Amygdala (tissue), 56 donors: ENCODE measurements at places on chromosomes 3 and 15.

DNA sequence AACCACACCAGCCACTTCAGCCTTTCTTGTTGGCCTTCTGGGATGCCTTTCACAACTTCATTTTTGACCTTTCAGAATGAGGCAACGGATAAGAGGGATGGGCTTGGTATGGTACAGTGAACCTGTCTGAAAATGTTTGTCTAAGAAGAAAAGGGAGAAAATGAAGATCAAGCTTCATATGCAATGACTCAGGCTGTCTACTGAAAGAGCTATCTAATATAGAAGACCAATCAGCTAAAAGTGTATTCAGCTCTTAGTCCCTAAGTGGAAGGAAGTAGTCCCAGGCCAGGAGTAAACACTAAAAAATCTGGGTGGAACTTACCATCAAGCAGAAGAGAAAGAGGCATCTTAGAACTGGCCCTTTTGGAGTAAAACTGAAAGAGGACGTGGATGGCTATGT is 12.2 kb upstream of the UPK1B start:
- DNase-seq = no peak

DNA sequence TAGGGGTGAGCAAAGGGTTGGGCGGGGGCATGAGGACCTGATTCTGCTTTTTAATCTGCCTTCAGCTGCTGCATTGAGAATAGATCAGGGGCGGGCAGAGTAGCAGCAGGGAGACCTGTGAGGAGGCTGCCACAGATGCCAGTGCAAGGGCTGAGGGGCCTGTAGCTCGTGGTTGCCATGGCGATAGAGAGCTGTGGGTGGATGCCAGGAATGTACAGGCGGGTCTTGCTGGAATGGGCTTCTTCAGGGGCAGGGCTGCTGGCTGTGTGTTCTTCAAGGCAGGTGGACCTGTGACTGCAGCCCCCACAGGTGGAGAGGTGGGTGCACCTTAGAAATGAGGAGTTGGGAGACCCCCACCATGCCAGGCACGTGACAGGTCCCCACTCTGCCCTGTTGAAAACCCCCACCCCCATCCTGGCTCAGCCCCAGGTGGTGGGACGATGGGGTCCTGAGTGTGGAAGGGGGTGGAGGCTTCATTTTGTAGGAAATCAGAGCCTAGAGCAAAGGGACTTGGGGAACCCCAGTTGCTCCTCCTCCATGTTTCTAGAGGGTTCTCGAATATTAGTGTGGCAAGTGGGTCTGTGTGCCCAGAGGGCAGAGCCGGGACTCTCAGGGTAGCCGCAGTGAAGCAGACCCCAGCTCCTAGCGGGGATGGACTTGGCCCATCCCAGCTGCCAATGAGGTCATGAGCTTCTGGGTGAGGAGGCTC is 38.3 kb downstream of the SLC6A6 start:
- DNase-seq = peak; percentile 33

GRCh38 chr3:18189282-18190050 is 235.7 kb downstream of the SATB1 start:
- DNase-seq = no peak

GRCh38 chr3:100891033-100891432 is 102.2 kb downstream of the ABI3BP start:
- DNase-seq = no peak

DNA sequence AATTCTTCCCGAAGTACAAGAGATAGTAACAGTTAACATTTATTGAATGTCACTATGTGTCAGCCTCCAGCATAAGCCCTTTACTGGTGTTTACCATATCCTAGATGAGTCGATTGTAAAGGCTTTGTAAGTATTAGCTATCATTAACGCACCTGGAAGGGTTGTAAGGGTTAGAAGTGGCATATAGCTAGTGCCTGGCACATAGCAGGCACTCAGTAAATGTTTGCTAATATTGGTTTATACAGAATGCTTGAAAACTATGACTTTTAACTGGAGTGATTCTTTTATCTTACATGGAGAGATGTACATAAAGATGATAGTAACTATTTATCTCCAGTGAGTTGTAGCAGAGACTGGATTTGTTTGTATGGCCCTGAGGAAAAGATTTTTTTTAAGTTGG is 46.3 kb upstream of the ATP11B start:
- no peak for DNase-seq

DNA sequence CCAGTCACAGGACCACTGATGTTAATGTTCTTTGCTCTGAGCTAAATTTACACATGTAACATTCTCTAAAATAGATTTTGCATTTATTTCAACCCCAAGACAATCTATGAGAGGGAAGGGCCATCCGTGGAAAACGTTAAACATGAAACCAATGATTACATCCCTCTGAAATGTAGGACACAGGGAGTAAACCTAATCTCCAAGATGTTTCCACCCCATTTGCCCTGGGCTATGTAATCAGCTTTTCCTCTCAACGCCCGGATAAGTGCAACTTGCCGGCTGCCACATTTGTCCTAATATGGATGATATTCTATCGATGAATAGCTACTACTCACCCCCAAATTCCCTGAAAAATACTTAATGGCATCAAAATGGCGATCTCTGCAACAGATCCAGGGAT is 6.4 kb upstream of the FMN1 start:
- no peak for DNase-seq

GRCh38 chr3:36893137-36893557 is 51.7 kb downstream of the TRANK1 start:
- DNase-seq = no peak

DNA sequence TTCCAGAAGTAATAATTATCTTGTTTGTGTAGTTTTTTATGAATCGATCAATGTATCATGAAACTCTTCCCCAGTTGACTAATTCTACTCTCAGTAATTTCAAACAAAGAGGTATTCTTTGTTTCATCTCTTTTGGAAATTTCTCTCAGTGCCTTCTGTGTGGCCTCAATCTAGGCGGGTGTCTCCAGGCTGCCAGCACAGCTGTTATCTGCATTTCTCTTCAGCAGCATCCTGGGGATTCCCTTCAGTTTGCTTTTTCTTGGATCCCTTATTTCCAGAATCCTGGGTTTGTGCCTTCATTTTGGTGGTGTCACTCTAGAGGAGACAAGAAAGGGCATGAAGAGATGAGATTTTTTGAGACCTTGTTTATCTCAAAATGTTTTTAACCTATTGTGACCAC is 22.7 kb downstream of the NIPA2 start:
- no peak for DNase-seq

DNA sequence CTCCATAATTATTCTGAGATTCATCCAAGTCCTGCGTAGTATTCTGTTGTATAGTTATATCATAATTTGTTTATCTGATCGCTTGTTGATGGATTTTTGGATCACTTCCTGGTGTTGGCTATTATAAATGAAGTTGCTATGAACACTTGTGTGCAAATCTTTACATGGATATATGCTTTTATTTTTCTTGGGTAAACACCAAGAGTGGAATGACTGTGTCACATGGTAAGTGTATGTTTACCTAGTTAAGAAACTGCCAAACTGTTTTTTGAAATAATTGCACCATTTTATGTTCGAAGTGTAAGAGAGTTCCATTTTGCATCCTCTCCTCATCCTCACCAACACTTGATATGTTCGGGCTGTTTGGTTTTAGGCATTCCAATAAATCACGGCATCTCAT is 360.4 kb upstream of the FRG2C start:
- no peak for DNase-seq

GRCh38 chr3:196169836-196170240 is 41.4 kb downstream of the ZDHHC19 start:
- no peak for DNase-seq

DNA sequence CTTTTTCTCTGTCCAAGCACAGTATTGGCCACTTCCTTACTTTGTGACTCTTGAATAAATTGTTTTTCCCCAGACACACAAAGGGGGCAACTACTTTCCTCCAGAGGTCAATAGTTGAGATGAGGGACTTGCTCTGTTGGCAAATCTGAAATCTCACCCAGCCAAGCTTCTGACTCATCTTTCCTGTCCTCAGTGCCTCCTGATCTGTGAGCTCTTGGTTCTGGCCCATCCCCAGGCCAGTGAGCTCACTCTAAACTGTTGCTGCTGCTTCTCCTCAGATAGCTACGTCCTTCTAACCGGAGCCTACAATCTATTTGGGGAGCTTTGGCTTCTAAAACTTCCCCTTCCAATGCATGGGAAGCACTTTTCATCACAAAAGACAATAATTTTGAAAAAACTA is 50.0 kb upstream of the NMD3 start:
- no peak for DNase-seq

DNA sequence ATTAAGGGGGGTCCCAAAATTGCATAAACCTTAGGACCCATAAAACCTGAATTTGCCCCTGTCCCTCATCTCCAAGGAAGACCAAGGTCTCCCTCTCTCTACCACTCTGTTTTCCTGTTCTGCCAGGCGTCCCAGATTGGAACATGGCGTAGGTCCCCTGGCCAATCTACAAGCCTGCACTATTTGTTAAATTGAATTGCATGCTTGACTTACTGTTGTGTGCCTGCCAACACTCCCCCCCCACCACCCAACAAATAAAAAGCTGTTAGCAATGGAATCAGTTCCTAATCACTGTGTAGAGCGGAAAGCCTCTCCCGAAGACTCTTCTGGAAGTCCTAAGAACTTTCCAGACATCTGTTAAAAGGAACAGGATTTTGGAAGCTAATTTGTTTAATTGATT is 11.7 kb downstream of the CTXND1 start:
- DNase-seq = peak; percentile 23

GRCh38 chr3:46947981-46948791 is 28.4 kb downstream of the CCDC12 start:
- DNase-seq = no peak

- DNase-seq = no peak
Observed at GRCh38 chr3:50323092-50323600, 601 bp upstream of the HYAL2 start.

- DNase-seq = no peak
Observed at GRCh38 chr15:84910928-84911623, 26.6 kb downstream of the SLC28A1 start.

DNA sequence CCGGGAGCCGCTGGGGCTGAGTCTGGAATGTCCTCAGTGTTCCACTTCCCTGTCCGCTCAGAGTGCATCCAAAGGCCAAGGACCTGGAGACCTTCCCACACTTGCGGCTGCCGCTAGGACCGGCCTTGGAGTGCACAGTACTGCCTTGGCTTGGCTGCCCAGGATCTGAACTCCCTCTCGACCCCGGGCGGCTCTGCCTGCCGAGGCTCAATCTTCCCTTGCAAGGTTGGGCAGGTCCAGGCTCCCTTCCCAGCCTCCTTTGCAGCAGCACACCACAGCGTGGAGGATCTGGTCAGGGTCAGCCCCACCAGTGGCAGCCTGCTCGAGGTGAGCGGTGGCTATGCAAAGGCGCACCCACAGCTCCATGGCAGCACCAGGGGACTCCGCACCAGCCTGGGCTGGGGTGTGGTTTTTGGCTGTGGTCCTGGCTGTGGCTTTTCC is 69.2 kb downstream of the PLXNA1 start:
- DNase-seq = no peak

GRCh38 chr3:59318881-59319280 is 269.1 kb upstream of the CFAP20DC start:
- no peak for DNase-seq

DNA sequence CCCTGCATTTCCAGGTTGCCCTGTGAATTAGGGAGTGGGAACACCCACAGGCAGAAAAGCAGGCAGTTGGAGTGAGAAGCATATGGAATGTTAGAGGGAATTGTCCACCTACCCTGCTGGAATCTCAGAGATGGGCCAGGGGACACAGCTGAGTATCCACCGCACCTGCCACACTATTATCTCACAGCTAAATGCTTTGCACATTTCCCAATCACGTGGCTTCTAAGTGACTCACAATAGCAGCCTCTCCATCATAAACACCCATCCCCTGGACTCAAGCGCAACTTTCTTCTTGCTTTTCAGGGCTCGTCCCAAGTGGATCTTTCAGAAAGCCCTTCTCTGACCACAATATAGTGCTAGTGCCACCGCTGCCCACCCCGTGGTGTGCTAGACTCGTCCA is 389.0 kb upstream of the LMCD1 start:
- DNase-seq = no peak

DNA sequence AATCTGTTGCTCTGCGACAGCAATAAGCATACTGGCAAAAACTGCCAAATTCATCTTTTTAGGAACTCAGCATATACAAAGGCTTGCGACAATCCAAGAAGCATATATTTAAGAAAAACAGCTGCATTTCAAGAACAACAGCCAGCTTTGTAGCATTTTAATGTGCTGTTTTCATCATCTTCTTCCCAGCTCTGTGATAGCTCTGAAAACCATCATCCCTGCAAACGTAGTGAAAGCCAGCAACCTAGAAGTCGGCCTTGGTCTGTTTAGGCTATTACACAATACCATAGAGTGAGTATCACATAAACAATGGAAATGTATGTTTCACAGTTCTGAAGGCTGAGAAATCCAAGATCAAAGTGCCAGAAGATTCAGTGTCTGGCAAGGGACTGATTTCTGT is 187.5 kb downstream of the NAALADL2 start:
- no peak for DNase-seq

GRCh38 chr3:140470962-140471361 is 206.9 kb upstream of the TRIM42 start:
- no peak for DNase-seq

- DNase-seq = peak; percentile 53
Observed at GRCh38 chr3:114848082-114848481, 299.0 kb downstream of the ZBTB20 start.

GRCh38 chr15:76140074-76140464 is 80.3 kb downstream of the TMEM266 start:
- no peak for DNase-seq

GRCh38 chr3:18500322-18500721 is 75.2 kb upstream of the SATB1 start:
- DNase-seq = no peak

DNA sequence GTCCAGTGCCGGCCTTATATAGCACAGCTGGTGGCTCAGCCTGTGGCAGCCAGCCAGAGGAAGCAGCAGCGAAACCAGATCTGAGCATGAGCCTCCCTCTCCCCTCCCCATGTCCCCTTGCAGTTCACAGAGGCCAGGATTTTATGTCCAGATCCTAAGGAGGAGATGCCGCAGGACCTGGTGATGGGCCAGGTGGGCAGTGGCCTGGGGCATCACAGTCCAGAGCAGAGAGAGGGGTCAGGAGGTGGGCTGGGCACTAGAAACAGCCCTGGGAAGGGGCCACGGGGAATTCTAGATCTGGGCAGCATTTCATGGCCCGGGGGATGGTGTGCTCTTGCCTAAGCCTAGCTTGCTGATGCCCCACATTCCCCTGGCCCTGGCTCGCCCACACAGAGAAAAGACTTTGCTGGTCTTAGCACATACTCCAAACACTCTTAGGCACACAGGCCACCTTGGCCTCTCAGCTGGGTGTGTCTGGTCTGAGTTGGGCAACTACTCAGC is 259 bp upstream of the CILP start:
- no peak for DNase-seq
